ENCODE measurements at places on chromosomes 7 and 10.

- no peak for DNase-seq
Observed at GRCh38 chr10:127921753-127922145, 14.8 kb downstream of the PTPRE start.

GRCh38 chr10:28503114-28503513, 29.8 kb upstream of the WAC start:
- peak; percentile 39 for DNase-seq

DNA sequence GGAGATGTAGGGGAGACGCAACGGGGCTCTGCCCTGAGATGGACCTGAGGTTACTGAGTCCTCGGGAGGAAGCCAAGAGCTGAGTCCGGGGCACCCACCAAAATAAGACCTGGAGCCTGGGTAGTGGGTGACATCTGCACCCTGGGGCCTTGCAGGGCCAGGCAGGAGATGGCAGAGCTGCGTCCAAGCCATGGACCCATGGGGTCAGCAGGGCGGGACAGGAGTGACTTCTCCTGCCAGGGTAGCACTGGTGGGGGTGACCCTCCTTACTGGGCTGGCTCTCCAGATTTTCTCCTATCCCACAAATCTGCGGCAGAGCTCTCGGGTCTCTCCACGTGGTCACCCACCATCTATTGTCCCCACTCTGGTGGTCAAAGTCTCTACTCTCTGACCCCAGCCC, 2.1 kb downstream of the GHRHR start:
- DNase-seq = peak; percentile 2

DNA sequence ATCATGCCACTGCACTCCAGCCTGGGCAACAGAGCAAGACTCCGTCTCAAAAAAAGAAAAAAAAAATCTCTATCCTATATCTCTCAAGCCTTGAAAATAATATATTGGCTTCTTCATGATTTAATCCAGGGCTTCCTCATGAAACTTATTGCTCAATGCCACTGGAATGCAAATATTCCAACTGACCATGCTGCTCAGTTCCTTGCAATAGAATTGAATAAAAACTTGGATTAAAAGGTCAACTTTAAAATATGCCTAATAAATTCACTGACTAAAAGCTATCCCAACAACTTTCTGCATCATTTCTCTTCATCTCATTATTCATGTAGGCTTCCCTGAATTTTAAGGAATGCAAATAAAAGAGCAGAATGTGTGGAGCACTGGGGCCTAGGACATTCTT, 42.1 kb upstream of the NOBOX start:
- DNase-seq = no peak

- DNase-seq = no peak
Observed at GRCh38 chr10:70432561-70433263, 8.8 kb downstream of the NODAL start.

GRCh38 chr7:34058801-34059135, 153.4 kb downstream of the BMPER start:
- no peak for DNase-seq

- no peak for DNase-seq
Observed at GRCh38 chr7:78673272-78673671, 780.2 kb downstream of the MAGI2 start.

DNA sequence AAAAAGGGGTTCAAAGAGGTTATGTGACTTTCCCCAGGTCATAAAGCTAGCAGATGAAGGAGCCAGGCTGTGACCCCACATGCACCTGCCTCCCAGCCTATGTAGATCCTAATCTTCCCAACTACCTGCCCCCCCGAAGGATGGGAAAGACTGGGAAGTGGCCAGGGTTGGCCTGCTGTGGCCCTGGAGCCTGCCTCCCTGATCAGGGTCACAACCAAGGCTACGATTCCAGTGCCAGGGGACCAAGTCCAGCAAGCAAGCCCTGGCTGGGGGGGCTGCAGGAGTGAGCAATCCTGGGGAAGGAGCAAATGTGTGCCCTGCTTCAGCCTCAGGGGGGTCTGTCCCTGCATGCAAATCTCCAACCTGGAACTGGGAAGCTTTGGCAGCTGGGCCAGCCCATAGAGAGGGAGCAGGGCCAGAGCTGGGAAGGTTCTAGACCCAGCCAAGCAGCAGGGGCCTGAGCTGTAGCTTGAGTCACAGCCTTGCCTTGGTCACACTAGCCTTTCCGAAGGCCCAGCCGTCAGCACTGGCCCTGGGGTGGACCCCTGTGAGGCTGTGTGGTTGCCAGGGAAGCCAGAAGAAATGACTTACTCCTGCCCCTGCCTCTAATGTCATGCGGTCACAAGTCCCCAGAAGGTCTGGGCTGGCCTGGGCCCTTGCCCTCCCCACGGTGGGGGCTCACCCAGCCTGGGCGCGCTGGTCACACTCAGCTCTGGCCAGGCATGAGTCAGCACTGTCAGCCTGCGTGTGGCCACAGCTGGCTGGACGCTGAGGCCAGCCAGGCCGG, 96.4 kb upstream of the ZMIZ1 start:
- DNase-seq = peak; percentile 45

- no peak for DNase-seq
Observed at GRCh38 chr7:2823130-2823529, 21.0 kb downstream of the GNA12 start.

- no peak for DNase-seq
Observed at GRCh38 chr7:69893906-69894305, 295.6 kb downstream of the AUTS2 start.

GRCh38 chr10:94902080-94902479, 36.4 kb upstream of the CYP2C9 start:
- DNase-seq = no peak

DNA sequence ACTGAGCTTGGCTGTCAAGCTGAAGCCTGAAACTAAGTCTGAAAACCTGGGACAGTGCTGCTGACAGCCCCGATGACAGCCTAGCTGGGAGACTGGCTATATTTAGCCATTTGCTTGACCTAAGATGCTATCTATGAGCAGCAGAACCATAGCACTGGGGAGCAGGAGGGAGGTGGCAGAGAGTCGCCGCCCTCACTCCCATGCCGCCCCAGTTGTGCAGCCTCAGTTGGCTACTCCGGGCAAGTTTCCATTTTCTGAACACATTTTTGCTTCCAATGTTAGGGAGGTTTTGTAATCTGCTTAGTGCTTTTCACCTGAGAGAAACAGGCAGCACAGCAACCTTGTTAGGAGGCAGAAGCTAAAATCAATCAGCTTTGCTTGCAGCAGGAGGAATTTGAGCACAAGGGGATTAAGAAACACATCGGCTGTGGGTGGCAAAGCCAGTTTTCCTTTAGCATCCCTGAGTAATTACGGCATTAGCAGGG, 20.4 kb upstream of the C10orf71 start:
- DNase-seq = no peak

DNA sequence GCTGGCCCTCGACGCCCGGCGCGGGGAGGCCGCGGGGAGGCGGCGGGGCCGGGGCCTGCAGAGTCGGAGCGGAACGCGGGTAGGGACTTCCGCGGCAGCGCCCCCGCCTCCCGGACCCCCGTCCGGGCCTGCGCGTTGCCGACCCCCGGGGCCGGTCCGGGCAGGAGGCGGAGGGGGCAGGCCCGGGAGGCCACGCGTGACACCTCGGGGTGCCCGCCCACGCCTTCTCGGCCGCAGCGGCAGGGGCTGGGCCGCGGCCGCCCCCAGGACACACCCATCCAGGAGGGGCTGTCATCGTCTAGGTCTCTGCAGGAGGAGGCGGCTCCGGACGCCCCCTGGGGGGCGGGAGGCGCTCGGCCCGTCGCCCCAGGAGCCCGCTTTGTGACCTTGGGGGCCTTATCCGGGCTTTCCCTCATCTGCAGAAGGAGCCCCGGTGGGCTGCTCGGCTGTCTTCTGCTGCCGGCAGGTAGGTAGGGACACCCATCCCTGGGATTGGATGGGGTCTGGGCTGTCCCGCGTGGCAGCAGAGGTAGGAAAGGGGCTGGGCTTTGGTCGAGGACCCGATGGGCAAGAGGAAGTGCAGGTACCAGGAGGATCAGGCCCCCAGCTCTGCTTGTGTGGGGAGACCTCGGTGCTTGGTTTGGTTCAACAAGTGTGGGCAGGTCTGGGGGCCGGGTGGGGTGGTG, 569 bp downstream of the ZNF316 start:
- DNase-seq = peak; percentile 92

GRCh38 chr7:14637968-14638367, 264.6 kb downstream of the DGKB start:
- DNase-seq = no peak

DNA sequence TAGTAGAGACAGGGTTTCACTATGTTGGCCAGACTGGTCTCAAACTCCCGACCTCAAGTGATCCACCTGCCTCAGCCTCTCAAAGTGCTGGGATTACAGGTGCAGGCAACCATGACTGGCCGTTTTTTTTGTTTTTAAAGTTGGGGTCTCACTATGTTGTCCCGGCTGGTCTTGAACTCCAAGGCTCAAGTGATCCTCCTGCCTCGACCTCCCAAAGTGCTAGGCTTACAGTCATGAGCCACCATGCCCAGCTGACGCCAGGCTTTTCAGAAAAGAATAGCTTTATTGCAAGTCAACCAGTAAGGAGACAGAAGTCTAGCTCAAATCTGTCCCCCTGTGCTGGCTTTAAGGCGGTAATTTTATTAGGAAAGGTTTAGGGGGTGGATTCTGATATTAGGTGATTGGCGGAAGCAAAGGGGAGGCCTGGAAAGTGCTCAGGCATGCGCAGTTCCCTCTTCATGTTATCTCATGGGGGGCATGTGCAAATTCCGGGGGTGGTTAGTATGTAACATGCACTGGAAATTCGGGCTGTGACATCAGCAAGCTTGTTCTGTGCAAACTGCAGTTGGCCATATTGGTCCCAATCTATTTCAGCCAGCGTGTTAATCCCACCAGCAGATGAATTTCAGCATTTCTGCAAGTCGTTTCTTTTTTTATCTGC, 42.7 kb downstream of the LIMK1 start:
- DNase-seq = no peak

- DNase-seq = no peak
Observed at GRCh38 chr7:80307227-80307856, 172.7 kb downstream of the GNAI1 start.

GRCh38 chr7:68800316-68800715, 798.0 kb upstream of the AUTS2 start:
- DNase-seq = no peak

DNA sequence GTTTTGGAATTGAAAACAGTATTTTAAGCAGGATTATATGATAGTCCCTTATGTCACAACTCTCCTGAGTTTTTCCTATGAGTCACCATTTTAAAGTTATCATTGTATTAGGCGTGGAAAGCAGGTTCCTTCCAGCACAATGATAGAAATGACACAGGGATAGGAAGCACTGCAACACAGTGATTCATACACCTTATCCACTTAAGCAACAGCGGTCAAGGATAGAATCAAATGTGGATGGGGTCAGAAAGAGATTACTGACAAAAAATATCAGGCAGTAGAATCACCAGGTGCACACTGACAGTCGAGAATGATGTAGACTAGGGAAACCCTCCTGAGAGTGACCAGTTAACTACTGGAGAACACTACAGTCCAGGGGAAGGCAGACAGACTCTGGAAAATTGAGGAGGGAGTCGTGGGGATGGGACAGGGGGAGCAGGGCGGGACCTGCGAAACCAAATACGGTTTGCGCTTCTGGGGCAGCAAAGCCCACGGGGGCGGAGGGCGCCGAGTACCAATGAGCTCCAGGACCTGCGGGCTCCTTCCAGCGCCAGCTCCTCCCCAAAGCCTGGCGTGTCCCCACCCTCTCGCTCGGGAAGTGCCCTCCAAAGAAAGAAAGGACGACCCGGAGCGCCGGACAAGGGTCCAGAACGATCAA, 479 bp downstream of the PNPLA8 start:
- peak; percentile 92 for DNase-seq

- no peak for DNase-seq
Observed at GRCh38 chr10:43120929-43121314, 17.3 kb upstream of the CSGALNACT2 start.

- DNase-seq = no peak
Observed at GRCh38 chr7:22377703-22378102, 20.7 kb upstream of the RAPGEF5 start.

DNA sequence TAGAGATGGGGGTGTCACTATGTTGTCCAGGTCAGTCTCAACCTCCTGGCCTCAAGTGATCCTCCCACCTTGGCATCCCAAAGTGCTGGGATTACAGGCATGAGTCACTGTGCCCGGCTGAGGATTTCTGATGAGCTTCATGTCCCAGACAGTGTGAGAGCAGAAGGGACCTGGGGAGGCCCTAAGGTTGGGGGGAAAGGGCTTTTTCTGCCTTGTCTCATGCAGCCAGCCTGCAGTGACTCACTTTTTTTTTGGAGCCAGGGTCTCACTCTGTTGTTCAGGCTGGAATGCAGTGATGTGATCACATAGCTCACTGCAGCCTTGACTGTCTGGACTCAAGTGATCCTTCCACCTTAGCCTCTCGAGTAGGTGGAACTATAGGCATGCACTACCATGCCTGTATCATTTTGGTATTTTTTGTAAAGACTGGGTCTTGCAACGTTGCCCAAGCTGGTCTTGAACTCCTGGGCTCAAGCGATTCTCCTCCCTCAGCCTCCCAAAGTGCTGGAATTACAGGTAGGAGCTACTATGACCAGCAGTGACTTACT, 14.6 kb downstream of the COL26A1 start:
- DNase-seq = peak; percentile 74

DNA sequence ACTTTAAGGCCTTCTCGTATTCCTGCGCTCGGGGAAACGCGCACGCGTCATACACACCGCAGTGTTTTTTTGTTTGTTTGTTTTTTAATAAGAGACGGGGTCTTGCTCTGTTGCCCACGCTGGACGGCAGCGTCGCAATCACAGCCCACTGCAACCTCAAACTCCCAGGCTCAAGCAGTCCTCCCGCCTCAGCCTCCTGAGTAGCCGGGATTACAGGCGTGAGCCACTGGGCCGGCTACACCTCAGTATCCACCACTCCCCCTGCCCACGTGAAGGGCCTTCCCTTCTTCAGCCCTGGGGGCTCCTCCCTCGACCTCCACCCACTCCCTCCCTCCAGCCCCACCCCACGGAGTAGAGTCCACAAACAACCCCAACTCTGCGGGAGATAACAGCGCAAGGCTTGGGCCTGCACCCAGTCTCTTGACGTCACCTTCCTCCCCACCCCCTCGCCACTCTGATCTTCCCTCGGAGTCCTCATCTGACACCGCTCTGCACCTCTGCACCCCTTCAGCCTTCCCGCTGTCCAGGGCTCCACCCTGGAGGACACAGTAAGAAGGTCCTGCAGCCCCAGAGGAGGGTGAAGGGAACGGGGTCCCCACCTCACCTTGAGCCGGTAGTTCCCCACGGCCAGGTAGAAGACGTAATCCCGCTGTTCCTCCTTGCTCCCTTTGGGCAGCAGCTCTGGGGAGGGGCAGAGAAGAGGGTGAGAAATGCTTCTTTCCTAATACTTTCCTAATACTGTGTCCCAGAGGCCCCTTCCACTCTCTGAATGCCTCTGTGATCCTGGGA, 2.8 kb upstream of the CLDN15 start:
- DNase-seq = no peak

GRCh38 chr10:46787321-46787615, 124.0 kb upstream of the PTPN20 start:
- no peak for DNase-seq

- DNase-seq = no peak
Observed at GRCh38 chr7:49839863-49840645, 66.6 kb downstream of the VWC2 start.

GRCh38 chr10:86863484-86863842, 94.0 kb downstream of the MMRN2 start:
- DNase-seq = no peak

DNA sequence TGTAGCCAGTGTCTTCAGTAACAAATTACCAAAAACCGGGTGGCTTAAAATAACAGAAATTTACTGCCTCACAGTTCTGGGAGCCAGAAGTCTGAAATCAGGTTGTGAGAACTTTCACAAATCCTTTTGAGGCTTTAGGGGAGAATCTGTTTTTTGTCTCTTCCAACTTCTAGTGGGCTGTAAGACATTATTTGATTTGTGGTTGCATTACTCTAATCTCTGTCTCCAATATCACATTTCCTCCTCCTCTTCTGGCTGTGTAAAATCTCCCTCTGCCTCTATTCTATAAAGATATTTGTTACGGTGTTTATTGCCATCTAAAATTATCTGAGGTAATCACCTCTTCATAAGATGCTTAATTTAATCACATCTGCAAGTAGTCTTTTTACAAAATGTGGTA, 1039.6 kb upstream of the LRRN3 start:
- no peak for DNase-seq

Data from urothelium cell line (cell line).